ENCODE measurements at places on chromosomes 6 and 20. TPM values are rescaled to one million over a fixed set of nuclear protein-coding genes. Genes with fewer than 3 reads are reported as not detected.

DNA sequence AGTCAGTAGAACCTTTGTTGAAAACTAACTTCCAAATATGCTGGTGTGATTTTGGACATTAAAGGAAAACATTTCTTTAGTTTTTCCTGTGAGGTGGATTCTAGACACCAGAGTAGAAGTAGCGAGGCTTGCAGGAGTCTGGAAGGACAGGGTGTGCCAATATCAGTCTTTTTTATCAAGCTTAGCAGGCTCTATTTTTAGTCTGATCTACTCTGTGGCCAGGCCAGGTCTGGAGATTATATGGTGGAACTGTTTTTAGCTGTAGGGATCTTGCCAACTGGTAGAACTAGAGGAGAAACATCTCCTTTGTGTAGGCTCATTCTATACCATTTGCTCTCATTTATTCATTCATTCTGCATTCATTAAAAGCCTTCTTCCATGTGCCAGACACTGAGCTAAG lies 42.7 kb downstream of the LRP11 start:
- DNase-seq: no peak

DNA sequence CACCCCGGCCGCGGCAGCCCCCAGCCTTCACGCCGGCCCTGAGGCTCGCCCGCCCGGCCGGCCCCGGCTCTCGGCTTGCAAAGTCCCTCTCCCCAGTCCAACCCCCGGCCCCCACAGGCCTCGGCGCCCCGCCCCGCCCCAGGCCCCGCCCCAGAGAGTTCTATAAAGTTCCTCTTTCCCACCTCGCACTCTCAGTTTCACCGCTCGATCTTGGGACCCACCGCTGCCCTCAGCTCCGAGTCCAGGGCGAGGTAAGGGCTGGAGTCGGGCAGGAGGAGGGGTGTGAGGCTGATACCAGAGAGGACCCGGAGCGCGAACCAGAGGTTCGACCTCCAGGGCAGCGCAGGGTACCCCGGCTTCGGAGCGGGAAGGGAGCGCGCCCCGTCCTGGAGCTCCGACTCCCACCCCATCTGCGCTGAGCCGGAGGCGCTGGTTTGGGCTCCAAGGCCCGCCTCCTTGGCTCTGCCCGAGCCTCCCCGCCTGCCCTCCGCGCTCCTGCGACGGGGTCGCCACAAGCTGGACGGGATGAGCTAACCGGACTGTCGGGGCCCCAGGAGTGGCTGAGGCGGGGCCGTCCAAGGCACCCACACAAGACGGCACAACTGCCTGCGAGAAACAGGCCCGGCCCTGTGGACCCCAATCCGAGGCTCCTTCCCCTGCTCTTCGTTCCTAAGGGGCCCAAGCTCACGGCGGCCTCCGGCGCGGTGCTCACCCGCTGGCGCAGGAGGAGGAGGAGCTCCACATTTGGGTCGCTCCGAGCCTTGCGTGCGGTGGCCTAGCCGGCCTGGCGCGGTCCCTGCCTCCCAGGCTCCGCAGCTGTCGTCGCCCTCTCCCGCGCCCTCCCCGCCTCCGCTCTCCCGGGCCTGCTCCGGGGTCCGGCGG lies at the start of gene IRF4:
IRF4 (plus strand) TSS at position 194 of the 882 bp plus-strand sequence. CDS start 1,401 bp downstream, outside the sequence.
- DNase-seq: no peak

DNA sequence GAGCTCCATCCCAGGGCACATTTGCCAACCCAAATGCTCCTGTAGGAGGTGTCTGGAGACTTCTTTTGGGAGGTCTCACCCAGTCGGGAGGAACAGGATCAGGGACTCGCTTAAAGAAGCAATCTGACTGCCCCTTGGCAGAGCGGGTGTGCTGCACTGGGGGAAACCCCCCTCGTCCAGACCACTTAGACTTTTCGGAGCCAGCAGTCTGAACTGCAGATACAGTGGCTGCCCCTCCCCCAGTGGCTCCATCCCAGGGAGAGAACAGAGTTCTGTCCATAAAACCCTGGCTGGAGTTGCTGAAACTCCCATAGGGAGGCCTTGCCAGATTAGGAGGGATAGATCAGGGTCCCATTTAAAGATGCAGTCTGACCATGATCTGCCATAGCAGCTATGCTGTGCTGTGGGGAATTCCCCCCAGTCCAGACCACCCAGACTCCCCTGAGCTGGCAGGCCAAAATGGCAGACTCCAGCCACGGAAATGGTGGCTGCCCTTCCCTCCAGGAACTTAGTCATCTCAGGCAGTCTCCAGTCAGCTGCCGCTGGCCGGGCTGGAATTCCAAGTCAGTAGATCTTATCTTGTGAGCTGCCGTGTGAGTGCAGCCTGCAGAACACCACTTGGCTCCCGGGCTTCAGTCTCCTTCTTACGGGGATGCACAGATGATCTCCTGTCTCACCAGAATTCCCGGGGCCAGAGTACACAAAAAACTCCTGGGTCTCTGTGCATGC lies 278.1 kb upstream of the SASH1 start:
- no peak for DNase-seq

DNA sequence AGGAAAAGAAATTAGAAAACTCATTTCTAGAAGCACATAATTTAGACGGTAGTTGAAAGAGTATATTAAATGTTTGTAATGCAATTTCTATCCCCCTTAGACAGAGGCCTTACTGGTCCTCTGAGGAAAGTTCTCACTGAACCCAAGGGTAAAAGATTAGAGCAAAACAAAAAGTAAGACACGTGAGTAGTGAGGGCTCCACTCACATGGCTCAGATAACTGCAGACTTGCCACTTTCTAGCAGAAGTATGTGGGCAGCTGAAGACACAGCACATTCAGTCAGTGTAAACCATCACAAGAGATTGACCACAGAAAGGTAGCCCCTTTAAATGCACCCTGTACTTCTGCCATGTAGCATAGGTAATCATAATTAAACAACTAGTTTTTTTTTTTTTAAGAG lies 193.8 kb downstream of the BTBD9 start:
- DNase-seq: no peak

- DNase-seq: no peak
Observed at GRCh38 chr6:8940356-8940755, 505.0 kb upstream of the SLC35B3 start.

GRCh38 chr6:169867751-169868191 lies 116.3 kb downstream of the ERMARD start:
- no peak for DNase-seq

DNA sequence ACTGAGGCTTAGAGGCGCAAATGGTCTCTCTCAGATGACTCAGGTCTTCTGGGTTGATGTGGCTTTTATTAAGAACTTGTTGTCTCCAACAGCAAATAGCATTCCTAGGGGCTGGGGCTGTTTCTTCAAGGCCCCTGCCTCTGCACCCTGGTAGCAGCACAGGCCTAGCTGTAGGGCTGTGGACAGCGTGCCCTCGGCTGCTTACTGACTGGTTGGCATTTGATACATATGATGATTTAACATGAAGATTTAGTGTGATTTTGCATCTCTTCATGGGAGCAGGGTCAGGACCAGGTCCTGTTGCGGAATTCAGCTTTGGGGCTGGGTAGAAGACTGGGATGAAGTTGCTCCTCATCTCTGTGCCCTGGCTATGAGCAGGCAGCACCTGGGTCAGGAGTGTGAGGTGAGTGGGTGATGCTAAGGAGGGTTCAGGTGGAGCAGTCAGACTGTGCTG lies 24.3 kb upstream of the IER3 start:
- DNase-seq: no peak

DNA sequence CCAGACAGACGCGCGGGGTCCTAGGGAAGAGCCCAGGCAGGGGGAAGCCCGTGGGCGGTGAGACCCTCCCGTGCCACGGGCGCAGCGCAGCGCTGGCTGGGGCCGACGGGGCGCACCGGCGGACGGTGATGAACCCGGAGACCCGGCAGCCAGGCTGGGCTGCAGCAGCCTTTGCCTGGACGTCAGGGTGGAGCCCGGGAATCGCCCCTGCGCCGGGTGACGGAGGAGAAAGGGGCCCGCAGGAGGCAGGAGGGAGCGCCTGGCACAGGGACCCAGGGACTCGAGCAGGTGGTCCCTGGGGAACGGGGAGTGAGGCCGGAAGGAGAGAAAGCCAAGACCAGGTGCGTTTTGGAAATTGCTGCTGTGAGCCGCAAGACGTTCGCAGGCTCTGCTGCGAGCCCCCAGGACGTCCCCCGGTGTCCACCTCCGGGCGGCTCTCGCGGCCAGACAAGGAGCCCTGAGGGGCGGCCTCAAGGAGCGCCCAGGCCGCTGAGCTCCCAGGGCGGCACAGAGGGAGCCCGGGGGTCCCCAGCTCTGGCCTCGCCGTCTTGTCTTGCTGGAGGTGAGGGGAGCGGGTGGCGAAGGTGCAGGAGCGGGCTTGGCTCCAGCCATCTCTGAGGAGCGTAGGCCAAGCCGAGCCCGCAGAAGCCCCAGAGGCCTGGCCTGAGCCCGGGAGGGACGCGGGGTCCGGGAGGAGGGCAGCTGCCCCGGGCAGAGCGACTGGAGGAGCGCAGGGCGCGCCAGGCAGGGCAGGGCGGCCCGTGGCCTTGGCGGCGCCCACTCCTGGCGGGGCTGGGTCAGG lies 191.2 kb upstream of the PDE10A start:
- DNase-seq: no peak

DNA sequence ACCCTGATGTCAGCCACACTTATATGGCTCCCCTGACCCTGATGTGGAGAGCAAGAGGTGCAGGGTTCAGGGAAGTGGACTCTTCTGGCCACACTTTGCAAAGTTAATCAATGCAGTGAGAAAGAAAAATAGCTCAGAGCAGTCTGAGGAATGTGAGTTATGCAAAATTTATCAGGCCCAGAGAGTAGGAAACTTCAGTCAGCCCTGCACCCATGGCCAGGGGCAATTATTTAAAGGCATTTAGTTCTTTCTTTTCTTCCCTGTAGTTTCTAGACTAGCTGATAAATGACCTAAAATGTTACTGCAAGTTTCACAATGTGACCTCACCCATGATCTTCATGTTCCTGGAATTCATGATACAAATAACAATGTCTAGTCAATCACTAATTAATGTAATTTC lies 143.7 kb upstream of the GGTLC1 start:
- DNase-seq: no peak

Gene SNX21
- 37.4 TPM for total RNA-seq

Gene HLA-A
- total RNA-seq: 1,095 TPM

Gene COL21A1
- 1.3 TPM for total RNA-seq
